ENCODE measurements at places on chromosomes 6 and 20. TPM values are rescaled to one million over a fixed set of nuclear protein-coding genes. Genes with fewer than 3 reads are reported as not detected.

TFAP2B gene
- not detected for total RNA-seq

DNA sequence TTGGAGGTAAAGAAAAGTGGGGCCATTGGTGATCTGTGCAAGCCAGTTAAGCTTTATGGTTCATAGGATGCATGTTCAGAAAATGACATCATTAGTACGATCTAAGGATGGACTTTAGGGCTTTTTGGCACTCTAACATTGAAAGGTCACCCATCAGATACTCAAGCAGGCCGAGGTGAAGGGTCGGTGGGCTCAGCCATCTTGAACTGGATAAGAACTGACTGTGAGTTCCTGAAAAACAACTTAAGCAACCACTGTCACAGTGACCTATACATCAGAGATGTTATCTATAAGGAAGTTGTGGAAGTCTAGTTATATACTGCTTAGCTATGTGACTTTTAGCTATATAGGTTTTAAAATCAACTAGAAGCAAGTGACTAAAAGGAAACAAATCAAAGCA, 13.0 kb upstream of the ITCH start:
- H3K4me3 ChIP-seq, result no peak overlapping the region
- H3K27ac ChIP-seq, result no peak overlapping the region

DNA sequence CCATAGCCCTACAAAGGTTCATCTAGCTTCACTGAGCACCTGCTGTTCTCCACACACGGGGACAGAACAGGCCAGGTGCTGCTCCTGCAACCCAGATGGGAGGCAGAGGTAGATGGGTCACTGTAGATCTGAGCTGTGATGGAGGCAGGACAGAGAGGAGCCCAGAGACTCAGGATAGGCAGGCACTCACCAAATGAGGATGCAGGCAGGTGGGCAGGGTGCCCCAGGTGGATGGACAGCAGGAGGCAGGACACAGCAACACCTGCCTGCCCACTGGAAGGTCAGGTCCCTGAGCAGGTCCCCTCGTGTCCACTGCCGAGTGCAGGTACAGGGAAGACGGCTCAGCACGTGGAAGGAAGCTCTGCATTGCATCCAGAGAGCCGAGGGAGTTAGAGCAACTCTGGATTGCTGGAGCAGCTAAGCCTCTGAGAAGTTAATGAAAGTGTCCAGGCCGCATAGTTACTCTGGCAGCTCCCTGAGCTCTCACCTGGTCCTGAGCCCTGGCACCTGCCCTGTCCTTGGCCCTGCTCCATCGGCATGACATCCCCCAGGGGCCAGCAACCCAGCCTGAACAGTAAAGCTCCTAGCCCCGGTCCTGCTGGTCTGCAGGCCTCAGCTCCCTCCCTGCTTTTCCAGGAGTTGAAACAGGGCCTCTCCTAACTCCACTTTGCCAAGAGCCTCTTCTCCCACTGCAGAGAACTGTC, 4.9 kb upstream of the YTHDF1 start:
- peaks cover 5% of the 10 kb centered on the region for H3K27me3 ChIP-seq
- no peak overlapping the region for H3K4me3 ChIP-seq
- no peaks in the 10 kb centered on the region for H3K36me3 ChIP-seq

DNA sequence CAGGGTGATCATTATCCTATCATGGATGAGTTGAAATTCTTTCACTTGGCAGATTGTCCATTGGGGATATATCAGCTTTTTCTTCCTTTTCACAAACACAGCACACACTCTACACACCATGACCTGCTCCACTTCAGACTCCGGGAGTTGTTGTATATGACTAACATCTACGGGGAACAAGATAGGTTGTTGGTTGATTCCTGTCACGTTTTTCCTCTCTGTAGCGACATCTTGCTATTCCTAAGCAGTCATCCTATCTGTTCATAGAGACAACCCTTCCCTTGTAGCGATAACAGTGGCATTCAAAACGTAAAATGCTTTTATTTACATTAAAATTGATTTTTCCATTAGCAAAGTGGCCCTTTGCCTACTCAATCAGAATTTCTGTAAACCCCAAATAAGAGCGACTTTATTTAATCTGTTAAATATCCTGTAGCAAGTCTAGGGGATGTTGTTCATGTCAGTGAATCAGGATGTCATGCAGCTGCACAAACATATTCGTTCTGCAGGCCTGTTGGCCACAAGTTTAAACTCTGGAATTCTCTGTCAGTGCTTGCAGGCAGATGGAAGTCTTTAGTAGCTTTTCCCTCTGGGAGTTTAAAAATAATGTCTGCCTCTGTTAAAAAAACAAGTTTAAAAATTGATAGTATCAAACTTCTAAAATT, 23.1 kb downstream of the PHACTR2 start:
- no peak overlapping the region for H3K27ac ChIP-seq
- no peaks in the 10 kb centered on the region for H3K27me3 ChIP-seq
- peaks cover 1% of the 10 kb centered on the region for H3K4me1 ChIP-seq
- H3K36me3 ChIP-seq, result peaks cover 6% of the 10 kb centered on the region

- no peaks in the 10 kb centered on the region for H3K36me3 ChIP-seq
- no peak for DNase-seq
- no peak overlapping the region for H3K27ac ChIP-seq
- H3K4me1 ChIP-seq, result no peaks in the 10 kb centered on the region
Observed at GRCh38 chr6:132551214-132551613, 1.3 kb upstream of the TAAR8 start.

- H3K36me3 ChIP-seq, result peaks cover 32% of the 10 kb centered on the region
- peak overlapping the region; percentile 95 for H3K27ac ChIP-seq
- peaks cover 38% of the 10 kb centered on the region for H3K4me1 ChIP-seq
- H3K27me3 ChIP-seq, result no peaks in the 10 kb centered on the region
Observed at GRCh38 chr20:36604952-36605398, 604 bp upstream of the RAB5IF start.
